ENCODE measurements at places on chromosomes 7 and 10. TPM values are rescaled to one million over a fixed set of nuclear protein-coding genes. Genes with fewer than 3 reads are reported as not detected.

SGMS1 gene
- total RNA-seq, result 54.7 TPM

GRID1 gene
- total RNA-seq, result 15.4 TPM

NME8 gene
- total RNA-seq, result 1.2 TPM

SPDYE8 gene
- total RNA-seq, result not detected

IRF5 gene
- 8.7 TPM for total RNA-seq

HMX2 gene
- total RNA-seq, result not detected

STOX1 gene
- 0.27 TPM for total RNA-seq

ATP6V0A4 gene
- not detected for total RNA-seq

CALHM3 gene
- not detected for total RNA-seq

OR9A2 gene
- 0.71 TPM for total RNA-seq

SMKR1 gene
- total RNA-seq, result 0.36 TPM

ICA1 gene
- total RNA-seq, result 27.0 TPM

SUV39H2 gene
- total RNA-seq, result 4.8 TPM

- DNase-seq, result no peak
Observed at GRCh38 chr7:124387056-124387455, 354.2 kb upstream of the TMEM229A start.

DNA sequence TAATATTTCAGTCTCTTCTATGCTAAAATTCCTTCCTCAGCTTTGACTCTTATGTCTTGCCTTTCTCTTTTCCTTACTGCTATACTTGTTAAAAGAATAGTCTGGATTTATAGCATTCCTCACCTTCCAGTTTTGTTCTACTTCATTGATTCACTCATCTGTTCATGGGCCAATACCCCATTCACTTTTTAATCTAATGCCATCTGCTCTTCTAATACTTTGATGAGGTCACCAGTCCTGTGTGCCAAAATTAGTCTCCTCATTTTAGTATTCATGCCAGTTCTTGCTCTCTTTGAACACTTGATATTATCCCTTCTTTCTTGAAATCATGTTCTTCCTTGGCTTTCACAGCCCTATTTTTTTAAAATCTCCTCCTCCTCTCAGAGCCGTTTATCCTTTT lies 19.3 kb downstream of the STK17A start:
- DNase-seq, result no peak

- DNase-seq, result no peak
Observed at GRCh38 chr7:115068220-115068619, 146.3 kb downstream of the MDFIC start.

- no peak for DNase-seq
Observed at GRCh38 chr10:70513848-70514309, 35.3 kb downstream of the PALD1 start.

DNA sequence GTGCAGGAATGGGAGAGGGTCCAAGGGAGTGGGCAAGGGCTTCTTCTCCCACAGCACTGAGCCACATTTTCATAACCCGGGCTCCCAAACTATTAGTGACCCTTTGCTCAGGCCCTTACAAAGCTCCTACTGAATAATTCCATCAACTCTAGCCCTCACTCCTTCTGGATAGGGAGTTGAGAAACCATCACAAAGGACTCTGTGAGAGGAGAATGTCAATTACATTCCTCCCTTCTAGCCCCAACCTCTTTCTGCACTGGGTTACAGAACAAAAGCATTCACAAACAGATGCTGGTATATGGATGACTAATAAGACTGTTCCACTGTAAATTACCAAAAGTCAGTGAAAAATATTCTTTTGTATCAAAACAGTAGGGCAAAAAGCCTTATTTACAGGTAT lies 203.7 kb downstream of the SORCS1 start:
- no peak for DNase-seq

DNA sequence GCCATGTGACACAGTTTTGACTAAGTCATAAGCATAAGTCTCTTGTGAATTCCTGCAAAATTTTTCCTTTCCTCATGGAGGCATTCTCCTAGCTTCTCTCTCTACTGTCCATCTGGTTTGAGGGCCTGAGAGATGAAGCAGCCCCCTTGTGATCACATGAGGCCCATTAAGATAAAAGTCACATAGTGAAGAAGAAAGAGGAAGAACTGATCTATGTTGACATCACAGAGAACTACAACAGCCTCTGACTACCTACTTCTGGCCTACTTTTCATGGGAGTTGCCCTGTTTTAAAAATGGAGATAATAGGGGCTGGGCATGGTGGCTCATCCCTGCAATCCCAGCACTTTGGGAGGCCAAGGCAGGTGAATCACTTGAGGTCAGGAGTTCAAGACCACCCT lies 50.4 kb downstream of the TFEC start:
- DNase-seq, result no peak

DNA sequence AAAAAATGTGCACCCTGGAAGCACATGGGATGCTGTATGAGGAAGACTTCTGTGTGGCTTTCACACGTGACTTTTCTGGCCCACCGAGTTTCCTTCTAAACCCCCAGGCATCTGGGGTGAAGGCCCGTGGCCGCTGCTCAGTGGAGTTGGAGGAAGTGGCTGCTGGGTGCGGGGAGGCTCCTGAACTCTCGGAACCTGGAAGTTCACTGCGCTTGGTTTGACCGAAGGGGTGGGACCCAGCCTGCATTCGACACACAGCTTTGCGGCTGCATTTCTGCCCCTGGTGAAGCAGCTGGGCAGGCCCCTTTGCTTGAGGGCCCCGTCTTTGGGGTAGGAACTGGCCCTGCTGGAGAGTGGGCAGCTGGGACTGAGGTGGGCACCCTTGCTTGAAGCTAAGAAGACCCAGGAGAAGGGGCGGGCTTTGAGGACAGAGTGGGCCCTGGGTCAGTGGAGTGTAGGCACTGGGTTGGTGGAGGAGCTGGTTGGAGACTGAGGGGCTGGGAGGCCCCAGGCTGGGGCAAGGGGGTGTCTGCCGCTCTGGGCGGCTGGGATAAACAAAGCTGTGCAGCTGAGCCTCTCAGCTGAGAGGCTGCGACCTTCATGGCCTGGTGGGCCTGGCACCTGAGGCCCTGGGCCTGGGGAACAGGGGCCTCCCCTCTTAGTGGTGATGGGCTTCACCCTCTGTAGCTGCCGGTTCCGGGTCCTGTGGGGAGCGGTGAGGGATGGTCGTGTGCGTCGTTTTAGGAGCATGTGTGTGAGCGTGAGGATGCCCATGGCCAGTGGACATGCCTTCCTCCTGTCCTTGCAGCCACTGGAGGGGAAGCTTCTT lies 78.0 kb downstream of the INPP5A start:
- no peak for DNase-seq

GRCh38 chr7:128194533-128195282 lies 46.4 kb upstream of the LEP start:
- no peak for DNase-seq

- no peak for DNase-seq
Observed at GRCh38 chr7:154371424-154371823, 319.2 kb downstream of the DPP6 start.

DNA sequence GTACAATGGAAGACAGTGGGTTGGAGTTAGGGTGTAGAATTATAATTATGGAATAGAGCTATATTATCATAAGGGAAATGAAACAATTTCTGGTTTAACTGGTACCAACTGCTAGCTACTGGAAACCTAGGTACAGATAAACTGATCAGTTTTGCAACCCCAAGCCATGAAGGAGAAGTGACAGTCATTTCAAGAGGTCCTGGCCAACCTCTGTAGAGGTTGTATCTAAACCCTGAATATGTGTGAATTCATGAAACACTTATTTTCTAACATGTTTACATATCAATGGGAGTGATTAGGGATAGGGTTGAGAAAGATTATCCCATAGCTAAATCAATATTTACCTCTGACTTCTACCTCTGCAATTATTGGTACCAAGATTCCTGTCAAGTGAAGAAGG lies 29.9 kb upstream of the CC2D2B start:
- no peak for DNase-seq

GRCh38 chr7:33814936-33815335 lies 90.4 kb upstream of the BMPER start:
- no peak for DNase-seq

GRCh38 chr7:120837599-120837998 lies 20.3 kb downstream of the TSPAN12 start:
- DNase-seq, result no peak

DNA sequence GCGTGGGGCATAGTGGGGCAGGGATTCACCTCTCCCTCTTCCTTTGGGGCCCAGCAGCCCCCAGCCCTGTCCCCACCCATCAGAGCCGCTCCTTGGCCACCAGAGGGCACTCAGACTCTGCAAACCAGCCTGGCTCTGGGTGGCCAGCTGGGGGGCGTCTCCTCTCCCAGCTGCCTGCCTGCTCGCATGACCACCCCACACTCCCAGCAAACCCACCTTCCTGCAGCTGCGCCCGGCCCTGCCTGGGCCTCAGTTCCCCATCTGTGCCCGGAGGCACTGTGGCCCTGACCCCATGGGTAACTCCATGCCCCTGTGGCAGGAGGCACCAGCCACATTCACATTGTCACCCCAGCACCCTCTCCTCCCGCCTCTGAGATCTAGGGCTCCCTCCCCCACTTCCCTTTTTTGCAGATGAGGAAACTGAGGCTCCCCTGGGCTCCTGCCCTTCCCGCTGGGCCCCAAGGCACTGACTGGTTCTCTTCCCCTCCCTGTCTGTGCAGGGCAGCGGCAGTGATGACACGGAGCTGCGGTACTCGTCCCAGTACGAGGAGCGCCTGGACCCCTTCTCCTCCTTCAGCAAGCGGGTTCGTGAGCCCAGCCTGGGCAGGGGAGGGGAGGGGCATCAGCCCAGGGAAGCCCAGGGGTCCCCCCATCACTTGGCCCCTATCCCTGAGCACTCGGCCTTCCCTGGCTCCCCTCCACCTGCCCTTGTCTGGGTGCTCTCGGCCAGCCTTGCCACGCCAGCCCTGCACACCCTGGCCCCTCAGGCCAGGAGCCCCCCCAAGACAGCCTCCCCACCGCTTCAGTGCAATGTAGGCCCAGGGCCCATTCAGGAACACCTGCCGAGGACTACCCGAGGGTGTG lies 6.9 kb upstream of the SH2B2 start:
- no peak for DNase-seq

- DNase-seq, result no peak
Observed at GRCh38 chr10:64174666-64175255, 653.6 kb downstream of the REEP3 start.

DNA sequence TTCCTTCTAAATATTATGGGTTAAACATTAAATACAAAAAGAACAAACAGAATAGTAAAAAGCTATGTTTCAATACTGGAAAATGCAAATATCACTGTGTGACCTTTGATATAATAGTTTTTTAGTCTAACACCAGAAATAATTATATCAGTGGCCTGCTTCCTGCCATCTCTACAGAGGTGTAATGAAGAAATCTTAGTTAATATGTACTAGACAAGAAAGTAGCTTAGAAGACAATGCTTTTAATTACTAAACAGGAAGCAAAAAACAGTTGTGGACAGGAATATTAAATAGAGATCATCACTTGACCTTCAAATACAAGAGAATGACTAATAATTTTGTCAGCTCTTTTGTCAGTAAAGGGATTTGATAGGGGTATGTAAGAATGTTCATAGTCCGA lies 47.4 kb upstream of the LRRN3 start:
- no peak for DNase-seq

- DNase-seq, result no peak
Observed at GRCh38 chr7:116595063-116595462, 70.2 kb downstream of the CAV1 start.

- no peak for DNase-seq
Observed at GRCh38 chr10:60732198-60732806, 46.0 kb upstream of the CDK1 start.

DNA sequence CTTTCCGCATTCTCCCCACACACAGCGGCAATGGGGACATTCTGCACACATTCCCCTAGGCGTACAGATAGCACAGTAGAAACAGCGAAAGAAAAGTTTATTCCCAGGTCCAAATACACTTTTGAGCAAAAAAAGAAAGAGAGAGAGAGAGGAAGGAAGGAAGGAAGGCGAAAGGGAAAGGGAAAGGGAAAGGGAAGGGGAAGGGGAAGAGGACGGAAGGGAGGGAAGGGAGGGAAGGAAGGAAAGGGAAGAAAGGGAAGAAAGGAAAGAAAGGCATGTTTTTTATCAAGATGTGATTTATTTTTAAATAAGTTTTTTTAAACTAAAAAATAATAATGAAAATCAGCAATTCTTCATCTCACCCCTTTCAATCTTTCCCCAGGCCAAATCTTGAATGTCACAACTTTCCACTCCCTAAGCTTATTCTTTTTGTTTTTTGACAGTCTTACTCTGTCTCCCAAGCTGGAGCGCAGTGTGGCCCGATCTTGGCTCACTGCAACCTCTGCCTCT lies 281.7 kb downstream of the SKIDA1 start:
- no peak for DNase-seq

- DNase-seq, result no peak
Observed at GRCh38 chr7:16929146-16929762, 47.5 kb upstream of the AGR3 start.

- DNase-seq, result no peak
Observed at GRCh38 chr7:27608776-27609495, 53.7 kb downstream of the HIBADH start.

GRCh38 chr10:98885378-98885777 lies 350.3 kb downstream of the HPSE2 start:
- no peak for DNase-seq

DNA sequence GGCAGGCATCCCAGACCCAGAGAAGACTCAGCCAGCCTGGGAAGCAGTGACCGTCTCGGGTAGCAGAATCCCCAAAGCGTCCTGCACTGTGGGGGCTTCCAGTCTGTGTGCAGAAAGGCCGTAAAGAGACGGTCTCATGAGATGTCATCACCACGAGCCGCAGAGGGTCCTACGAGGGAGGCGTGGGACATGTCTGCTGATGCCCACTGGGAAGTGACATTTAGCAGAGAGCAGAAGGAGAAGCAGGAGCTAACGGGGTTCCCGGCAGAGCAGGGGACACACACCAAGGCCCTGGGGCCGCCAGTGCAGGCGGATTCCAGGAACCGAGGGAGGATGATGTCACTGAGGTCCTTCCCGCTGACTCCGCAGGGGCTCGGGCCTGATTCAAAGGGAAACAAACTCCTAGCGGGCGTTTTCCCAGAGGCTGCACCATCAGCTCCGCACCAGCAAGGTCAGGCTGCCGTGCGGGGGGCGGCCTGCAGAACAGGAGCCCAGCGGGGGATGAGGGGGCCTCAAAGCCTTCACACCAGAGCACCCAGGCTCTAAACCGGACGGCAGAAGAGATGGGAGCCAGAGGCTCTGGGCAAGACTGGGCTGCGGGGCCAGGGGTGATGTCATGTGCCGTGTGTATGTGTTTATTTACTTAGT lies 85.4 kb upstream of the PDGFA start:
- DNase-seq, result peak; percentile 60

- DNase-seq, result peak; percentile 39
Observed at GRCh38 chr7:45646207-45646821, 72.1 kb downstream of the ADCY1 start.

GRCh38 chr7:124489925-124490324 lies 275.7 kb downstream of the GPR37 start:
- no peak for DNase-seq

DNA sequence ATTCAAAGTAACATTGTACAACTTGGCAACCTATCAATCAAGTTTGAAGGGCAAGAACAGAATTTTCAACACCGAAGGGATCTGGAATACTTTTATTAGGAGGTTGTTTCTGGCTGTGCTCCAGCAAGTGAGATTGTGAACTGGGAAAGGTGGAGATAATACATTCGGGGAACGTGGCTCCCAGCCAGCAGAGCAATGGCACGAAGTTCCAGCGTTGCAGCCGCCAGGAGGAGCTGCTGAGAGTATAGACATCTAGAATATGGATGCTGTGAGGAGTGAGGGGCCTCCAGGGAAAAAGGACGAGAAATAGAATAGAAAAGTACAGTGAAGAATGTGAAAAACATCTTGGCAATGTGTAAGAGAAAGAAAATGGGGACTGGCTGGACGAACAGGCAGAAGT lies 69.5 kb downstream of the TCERG1L start:
- DNase-seq, result no peak
